ENCODE measurements at places on chromosomes 11 and 22.

DNA sequence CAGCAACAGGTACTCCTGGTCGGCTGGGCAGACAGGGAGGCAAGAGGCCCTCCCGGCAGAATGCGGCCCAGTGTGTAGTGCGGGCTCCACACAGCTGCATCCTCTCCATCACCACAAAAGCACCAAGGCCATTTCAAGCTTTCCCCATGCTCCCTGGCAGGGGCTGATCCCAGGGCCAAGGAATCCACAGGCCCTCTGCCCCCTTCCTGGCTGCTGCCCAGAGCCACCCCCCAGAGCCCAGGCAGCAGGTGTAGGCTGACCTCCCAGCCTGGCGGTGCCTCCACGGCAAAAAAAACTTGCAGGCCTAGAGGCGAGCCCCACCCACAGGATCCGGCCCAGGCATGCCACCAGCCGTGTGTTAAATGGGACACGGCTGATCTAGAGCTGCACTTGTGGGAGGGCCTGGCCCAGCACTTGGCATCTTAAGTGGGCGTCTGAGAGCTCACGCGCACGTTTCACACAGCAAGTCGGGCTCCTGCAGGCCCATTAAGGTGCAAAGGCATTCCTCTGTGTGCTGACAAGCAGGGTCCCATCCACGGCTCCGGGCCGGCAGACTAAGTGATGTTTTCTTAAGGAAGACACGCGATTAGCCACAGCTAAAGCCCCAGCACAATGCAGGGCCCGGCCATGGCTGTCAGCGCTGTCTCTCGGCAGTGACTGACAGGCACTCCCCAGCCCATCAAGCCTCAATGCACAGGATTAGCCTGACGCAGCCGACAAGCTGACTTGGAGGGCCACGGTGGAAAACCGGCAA, 19.8 kb upstream of the GNB1L start:
- peak; percentile 47 for DNase-seq

DNA sequence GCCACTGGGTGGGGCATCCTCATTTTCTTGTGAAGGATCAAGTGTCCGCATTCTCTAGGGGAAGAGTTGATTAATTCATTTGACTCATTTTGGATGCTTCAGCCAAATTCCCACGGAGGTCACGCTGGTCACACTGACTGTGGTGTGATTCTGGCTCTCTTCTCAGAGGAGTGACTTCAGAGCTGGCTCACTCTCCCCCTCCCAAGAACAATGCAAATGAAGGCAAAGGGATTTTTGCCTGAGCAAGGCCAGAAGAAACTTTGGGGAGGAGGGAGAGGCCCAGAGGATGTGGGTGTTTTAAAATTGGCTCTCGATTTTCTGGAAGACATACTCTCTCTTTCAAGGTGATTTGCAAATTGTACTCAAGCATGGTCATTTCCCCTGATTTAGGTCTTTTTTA, 51.1 kb upstream of the LMO2 start:
- no peak for DNase-seq

GRCh38 chr11:133530501-133530835, 1.8 kb downstream of the OPCML start:
- DNase-seq, result no peak

DNA sequence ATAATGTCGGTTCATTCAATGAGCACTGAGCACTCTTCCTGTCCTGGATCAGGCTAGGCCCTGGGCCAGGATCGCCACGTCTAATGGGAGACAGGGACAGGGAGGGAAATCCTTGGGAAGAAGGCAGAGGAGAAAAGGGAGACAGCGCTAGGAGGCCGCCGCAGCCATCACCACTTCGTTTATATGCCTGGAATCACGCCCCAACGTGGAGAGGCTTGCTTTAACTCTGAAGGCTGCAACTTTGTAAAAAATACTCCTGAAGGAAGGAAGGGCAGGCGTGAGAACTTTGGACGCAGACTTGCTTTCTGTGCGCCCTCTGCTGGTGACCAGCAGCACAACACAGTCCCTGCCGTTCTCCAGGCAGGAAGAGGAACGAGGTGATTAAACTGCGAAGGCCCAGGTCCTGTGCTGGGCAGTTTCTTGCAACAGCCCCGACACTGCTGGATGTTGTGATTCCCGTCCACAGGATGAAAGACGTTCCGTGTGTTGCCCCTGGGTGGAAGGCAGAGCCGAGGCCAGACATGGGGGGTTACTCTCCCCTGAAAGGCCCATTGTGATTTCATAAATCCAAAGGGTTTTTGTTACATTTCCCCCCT, 22.1 kb downstream of the RIBC2 start:
- peak; percentile 83 for DNase-seq

- DNase-seq, result peak; percentile 44
These were observed at the start of gene BID for GRCh38 chr22:17774206-17774925. Gene BID (minus strand): TSS chr22:17774469. CDS start chr22:17750116, 24,353 bp downstream.

DNA sequence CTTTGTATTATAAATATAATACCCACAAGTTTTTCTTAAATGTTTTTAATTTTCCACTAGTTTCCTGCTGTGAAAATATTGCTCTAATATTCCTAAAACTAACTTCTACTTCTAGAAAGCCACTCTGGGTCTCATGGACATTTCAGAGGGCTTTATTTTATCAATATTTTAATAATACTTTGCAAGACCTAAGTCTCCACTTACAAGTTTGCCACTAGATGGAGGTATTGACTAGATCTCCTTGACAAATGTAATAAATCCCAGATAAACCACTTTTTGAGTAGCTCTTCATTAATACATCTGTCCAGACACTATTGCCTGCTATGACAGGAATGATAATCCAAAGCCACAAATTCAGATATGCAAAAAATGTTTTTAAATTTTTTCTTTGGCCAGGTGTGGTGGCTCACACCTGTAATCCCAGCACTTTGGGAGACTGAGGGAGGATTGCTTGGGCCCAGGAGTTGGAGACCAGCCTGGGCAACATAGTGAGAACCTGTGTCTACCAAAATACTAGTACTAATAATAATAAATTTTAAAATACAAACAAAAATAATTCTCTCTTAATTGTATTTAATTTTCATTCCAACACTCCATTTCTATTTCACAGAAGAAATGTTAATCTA, 3.5 kb upstream of the ACAT1 start:
- no peak for DNase-seq

- no peak for DNase-seq
These were observed 566.8 kb upstream of the TENM4 start for GRCh38 chr11:80007616-80008015.

- no peak for DNase-seq
These were observed 4.6 kb upstream of the CERK start for GRCh38 chr22:46742576-46743221.

GRCh38 chr11:8097926-8098325, 16.9 kb downstream of the TUB start:
- no peak for DNase-seq

DNA sequence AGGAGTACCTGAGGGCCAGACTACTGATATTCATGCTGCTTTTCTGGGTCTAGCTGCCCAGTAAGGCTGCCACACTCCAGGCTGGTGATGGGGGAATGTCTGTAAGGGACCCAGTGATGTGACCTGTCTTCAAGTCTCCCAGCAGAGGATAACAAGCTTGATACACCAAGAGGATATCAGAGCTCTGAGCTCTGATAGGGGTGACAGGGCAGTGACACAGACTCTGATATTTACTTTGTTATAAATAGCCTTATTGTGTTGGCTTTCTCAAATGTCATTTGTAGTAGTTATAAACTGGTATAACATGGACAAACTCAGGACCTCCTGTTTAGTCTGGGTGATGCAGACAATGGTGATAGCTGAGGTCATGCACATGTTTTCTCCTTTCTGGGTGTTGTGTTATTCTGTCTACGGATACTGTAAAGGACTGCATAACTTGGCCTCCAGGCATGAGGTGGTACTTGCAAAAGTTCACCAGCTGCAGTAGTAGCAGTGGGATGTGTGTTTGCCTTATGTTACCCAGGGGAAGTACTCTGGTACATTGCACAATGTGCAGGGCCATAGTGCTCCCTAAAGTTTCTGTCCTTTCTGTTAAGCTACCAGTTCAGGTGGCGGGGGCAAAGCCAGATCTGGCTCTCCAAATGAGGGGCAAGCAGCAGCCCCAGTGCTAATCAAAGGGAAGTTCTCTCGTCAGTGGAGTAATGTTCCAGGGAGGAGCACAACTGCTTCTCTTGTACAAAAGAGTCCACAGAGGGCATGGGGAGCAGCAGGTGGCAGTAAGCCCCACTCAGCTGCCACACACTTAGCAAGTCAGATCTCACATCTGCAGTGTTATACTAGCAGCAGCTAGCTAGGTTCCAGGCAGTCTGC, 812.2 kb downstream of the JRKL start:
- no peak for DNase-seq

DNA sequence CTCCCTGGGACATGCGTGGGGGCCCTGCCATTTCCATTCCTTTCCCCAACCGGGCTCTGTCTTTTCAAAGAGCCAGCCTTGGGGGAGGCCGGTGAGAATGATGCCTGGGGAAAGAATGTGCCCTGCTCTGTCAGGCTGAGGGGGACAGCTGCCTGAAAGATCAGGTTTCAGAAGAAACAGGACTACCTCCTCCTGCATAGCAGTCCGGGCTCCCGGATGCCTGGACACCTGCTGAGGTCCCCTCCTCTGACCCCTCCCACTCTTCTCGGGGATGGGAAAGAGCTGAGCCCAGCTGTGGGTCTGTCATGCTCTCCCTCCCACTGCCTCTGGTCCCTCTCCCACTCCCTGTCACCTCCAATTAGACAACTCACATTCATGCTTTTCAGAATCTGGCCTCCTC, 41.8 kb upstream of the CDON start:
- DNase-seq, result no peak

GRCh38 chr22:17161991-17162390, 2.9 kb upstream of the HDHD5 start:
- no peak for DNase-seq

DNA sequence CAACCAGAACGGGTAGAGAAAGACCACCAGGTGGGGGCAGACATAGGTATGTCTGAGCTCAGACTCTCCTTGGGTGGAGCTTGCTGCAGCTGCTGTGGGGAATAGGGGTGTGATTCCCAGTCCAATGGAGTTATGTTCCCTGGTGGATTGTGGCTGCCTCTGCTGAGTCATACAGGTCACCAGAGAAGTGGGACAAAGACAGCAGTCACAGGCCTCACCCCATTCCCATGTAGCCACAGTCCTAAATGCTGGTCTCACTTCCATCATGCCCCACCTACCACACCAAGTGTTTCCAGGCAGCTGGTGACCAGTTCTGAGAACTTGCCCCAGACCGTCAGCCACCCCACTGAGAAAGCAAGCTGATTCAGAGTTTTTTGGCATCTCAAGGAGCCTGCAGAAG, 17.5 kb downstream of the OR52E5 start:
- no peak for DNase-seq

- no peak for DNase-seq
These were observed 2.4 kb upstream of the LRP4 start for GRCh38 chr11:46920755-46921154.

GRCh38 chr11:65047581-65048422, 6.8 kb downstream of the SAC3D1 start:
- peak; percentile 20 for DNase-seq

- peak; percentile 45 for DNase-seq
These were observed 21.5 kb downstream of the LRP4 start for GRCh38 chr11:46896719-46897406.

DNA sequence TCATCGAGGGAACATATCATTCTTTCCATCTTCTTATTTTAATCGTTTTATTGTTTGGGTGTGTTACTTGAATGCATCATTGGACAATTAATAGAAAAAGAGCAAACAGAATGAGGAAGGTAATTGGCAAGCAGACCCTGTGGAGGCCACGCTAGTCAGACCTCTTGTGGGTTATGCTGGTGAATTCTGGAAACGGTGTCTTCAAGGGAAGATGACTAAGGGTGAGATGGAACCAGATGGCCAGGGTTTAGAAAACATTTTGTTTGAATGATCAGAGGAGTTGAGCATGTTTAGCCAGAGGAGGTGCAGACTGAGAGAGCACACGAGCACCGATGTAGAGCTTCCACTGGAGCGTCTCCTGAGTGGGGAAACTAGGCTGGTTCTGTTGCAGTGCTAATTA, 8.5 kb downstream of the ST14 start:
- no peak for DNase-seq

- no peak for DNase-seq
These were observed 47.3 kb downstream of the GRIK4 start for GRCh38 chr11:120558744-120559431.

DNA sequence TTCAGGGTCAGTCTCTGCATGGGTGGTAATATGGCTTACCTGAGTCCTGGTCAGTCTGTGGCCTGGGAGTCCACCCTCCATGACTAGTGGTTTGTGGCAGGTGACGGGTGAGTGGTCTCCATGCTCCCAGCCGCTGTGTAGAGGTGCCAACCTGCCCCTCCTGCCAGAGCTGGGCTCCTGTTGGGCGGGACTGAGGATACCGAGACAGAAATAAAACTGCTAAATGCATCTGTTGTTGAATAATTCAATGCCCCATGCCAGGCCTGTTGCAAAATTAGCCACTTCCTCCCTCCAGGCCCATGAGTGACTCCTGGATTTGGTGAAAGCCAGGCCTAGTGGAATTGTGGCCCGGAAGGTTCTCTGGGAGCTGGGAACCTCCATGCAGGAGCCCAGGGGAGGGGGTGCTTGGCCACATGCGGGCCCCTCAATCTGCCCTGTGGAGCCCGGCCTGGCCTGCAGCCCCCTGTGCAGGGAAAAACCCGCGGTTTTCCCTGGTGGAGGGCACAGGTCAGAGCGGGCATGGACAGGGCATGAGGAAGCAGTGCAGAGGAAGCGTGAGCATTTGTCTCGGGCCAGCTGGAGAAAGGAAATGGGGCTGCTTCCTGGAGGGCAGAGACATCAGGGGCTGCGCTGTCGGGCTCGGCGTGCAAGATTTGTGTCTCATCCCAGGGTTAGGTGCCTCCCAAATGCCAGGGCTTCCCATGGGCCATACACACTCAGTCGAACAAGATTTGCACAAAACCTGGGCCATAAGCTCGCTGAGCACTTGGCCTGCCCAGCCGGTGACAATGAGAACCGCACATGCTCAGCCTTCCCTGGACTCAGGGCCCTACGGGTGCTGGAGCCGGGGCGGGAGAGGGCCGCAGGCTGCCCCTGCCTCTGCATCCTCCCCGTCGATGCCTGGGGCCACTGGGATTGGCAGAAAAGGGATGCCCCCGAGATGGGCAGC, 66.9 kb downstream of the KCNQ1 start:
- no peak for DNase-seq

GRCh38 chr22:18000441-18001039, 23.8 kb downstream of the MICAL3 start:
- no peak for DNase-seq

GRCh38 chr11:72471005-72471898, 36.9 kb upstream of the CLPB start:
- DNase-seq, result peak; percentile 70

GRCh38 chr22:26785932-26786331, 128.5 kb downstream of the MIAT start:
- DNase-seq, result no peak

GRCh38 chr11:111554532-111554931, 14.0 kb downstream of the LAYN start:
- no peak for DNase-seq

- no peak for DNase-seq
These were observed 33.1 kb upstream of the SMPD1 start for GRCh38 chr11:6357222-6357621.

Data from activated CD4-positive, alpha-beta T cell treated with anti-CD3 and anti-CD28 coated beads, Interleukin-2, amount 10 ng/mL, durations not matched to agents 7 days and 5 days (primary cell).